D341Med (cell line): ENCODE measurements at places on chromosomes 11 and 22.

GRCh38 chr22:28884747-28885350, 1.5 kb downstream of the ZNRF3 start:
- no peak for DNase-seq

- no peak for DNase-seq
Measured at GRCh38 chr11:61756452-61757212, 4.2 kb downstream of the MYRF start.

- peak; percentile 87 for DNase-seq
Measured at GRCh38 chr22:42296381-42296853, 26.0 kb upstream of the TCF20 start.

- no peak for DNase-seq
Measured at GRCh38 chr22:47207387-47207786, 444.9 kb downstream of the TBC1D22A start.

GRCh38 chr22:31342389-31343140, 3.6 kb downstream of the PATZ1 start:
- DNase-seq, result no peak

- no peak for DNase-seq
Measured at GRCh38 chr11:36330411-36330810, 34.3 kb downstream of the PRR5L start.

DNA sequence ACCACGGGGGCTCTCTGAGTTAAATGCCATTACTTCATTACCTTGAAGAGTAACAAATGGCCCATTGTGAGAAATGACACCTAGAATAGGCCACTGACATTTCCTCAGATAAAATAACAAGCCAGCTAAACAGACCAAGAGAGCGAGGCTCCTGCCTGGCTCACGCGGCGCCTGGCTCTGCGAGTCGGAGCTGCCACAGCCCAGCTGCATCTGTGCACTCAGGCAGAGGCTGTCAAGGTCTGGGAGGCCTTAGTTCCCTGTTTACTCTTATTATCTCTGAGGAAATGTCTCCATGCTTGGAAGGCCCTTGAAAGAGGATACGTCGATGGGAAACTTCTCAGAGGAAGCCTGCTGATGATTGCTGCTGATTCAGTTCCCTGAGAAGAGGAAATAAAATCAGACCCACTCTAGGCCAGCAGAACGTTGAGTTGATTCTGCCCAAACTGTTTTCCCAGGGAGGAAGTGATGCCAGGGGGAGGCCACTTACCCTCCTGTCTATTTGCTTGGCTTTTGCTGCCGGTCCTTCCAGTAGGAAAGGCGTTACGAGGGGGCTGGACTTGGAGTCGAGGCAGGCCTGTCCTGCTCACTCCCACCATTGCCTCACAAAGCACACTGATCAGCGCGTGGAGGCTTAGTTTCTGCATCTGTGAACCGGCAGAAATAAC, 208.8 kb downstream of the TBC1D22A start:
- DNase-seq, result no peak

GRCh38 chr22:17086788-17087497, 2.1 kb downstream of the IL17RA start:
- DNase-seq, result no peak

GRCh38 chr22:24153353-24153752, 27.9 kb upstream of the SUSD2 start:
- DNase-seq, result no peak

GRCh38 chr11:3205261-3206155, 13.1 kb downstream of the MRGPRG start:
- DNase-seq, result no peak

DNA sequence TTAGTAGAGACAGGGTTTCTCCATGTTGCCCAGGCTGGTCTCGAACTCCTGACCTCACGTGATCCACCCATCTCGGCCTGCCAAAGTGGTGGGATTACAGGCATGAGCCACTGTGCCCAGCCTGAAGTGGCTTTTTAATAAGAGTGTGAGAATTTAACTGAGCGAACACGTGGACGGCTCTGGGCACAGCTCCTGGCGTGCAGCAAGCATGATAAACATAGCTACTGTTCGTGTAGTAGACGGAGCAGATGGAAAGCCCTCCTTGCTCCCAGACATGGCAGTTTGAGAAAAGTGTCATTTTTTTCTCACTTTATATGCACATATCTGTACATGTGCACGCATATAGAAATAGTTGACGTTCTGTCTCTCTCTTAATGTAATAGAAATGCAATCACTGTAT, 7.0 kb downstream of the EMID1 start:
- no peak for DNase-seq

DNA sequence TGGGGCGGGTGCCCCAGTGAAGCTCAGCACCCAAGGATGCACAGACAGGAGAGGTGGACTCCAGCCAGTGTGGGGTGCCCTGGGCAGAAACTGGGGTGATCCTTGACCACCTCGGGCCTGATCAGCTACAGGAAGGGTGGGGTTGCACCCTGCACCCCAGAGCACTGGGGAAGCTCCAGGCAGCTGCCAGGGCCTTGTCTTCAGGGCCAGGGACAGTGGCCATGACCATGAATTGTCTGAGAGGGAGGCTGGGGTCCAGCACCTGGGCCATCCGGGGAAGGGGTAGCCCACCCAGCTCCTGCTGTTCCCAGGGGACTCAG, 17.6 kb downstream of the IL17REL start:
- DNase-seq, result no peak

DNA sequence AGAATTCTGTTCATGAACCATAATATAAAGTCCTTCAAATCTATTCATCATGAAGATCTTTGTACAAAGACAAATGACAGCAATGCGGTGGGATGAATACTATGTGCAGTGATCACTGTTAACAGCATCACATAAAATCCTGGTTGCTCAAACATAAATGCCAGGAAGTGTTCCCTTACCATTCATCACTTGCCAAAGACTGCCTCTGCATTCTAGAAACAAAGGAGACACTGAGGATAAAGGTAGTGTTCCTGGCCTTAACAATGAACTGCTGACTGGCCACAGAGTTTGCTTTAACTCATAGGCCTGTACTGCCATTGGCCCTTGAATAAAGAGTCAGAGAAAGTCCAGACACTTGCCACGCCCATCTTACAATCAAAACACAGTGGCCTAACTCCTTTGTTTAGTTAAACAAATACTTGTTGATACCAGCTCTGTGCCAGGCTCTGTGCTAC, 29.5 kb downstream of the C2CD3 start:
- no peak for DNase-seq

DNA sequence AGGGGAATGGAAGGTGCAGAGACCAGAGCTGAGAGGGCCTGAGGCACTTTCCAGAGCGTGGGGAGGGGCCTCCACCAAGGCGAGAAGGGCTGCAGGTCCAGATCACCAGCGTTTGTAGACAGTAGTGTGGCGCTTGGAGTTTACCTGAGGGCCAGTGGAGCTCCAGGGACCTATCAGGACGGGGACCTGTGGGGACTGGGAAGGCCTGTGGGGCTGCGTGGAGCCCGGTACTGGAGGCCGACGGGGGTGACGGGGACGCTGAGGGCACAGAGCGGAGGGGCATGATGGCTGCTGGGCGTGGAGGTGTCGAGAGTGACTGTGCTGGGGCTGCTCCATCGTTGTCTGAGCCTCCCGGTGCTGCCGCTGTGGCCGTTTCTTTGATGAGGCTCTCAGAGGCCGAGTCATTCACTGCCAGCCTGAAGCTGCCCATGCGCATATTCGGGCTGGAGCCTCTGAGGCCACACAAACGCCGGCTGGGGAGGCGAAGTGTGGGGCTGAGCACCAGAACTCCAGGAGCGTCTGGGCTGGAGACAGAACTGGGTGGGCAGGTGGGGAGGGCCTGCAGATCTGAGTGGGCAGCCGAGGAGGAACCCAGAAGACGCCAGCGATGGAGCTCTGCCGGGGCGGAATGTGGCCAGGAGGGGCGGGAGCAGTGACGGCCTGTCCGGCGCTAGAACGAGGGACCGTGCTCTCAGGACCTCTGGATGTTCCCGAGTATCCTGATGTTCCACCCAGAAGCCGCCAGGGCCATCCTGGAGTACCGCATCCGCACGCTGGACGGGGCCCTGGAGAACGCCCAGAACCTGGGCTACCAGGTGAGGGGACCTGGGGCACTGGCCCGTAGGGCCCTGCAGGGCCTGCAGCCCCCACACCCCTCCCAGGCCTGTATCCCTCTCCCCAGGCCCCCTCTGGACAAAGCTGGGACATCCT, 2.6 kb downstream of the PGGHG start:
- DNase-seq, result peak; percentile 24

DNA sequence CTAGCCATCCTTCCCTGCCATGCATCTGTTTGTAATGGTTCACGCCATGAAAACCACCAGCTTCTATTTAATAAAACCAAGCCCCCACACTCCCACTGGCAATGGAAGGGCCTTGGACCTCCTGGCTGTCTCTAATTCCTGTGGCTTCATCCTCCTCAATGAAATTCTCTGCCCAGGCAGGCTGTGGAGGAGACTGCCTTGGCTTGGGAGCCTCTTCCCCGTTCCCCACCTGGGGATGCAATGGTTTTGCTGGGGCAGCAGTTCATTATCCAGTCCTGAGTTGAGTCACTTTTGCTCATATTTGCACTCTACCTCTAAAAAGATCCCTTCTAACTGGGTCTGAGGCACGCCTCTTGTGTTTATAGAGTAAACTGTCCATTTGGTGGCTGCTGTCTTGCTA, 515.8 kb downstream of the NTM start:
- DNase-seq, result no peak

- no peak for DNase-seq
Measured at GRCh38 chr11:65492637-65493366, 6.0 kb upstream of the MALAT1 start.

GRCh38 chr11:122159861-122160260, 43.8 kb upstream of the BLID start:
- no peak for DNase-seq

GRCh38 chr11:68750195-68751003, 921 bp downstream of the TESMIN start:
- no peak for DNase-seq

DNA sequence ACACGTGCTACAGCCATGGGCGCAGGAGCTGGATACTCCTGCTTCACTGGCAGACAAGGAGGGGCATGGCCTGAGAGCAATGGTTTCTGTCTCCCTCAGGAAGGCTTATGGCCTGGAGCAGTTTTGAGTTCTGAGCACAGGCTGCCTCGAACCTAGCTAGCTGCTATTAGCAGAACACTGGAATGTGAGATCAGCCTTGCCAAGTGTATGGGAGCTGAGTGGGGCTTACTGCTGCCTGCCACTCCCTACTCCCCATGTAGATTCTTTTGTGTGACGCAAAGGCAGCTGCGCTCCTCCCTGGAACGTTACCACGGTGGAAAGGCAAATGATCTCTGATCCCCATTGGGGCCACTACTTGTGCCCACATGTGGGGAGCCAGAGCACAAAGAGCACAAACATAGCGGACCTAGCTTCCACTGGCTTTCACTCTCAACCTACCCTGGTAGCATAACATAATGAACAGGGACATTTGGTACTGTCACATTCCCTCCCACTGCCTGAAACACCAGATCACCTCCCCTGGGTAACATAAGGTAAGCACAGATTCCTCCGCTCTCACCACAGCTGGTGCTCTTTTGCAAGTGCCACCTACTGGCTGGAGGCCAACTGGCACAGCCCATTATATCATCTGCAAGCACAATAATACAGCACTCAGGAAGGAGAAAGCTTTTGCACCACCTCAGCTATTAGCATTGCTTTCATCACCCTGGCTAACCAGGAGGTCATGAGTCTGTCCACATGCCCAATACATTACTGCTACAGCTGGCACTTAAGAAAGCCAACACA, 84.6 kb upstream of the GUCY1A2 start:
- DNase-seq, result no peak

DNA sequence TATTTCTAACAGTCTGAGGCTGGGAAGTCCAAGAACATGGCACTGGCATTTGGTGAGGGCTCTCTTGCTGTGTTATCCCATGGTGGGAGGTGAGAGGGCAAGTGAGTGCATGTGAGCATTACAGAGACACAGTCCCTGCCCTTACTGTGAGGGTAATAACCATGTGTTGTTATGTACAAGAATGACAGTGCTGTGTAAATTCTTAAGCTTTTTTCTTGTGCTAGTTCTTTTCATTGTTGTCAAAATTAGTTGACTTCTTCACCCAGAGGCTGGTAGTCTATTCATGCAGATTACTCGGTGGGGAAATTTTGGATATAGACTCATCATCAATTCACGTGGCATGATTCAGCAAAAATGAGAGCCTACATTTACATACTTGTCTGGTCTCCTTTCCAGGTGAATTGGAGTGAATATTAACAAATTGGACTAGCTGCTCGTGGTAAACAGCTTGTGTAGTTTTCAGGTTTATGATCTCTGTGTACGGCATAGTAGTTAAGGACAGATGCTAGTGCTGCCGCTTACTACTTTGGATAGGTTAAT, 49.3 kb downstream of the ATXN10 start:
- no peak for DNase-seq

- DNase-seq, result no peak
Measured at GRCh38 chr11:11757909-11758308, 83.9 kb upstream of the USP47 start.

DNA sequence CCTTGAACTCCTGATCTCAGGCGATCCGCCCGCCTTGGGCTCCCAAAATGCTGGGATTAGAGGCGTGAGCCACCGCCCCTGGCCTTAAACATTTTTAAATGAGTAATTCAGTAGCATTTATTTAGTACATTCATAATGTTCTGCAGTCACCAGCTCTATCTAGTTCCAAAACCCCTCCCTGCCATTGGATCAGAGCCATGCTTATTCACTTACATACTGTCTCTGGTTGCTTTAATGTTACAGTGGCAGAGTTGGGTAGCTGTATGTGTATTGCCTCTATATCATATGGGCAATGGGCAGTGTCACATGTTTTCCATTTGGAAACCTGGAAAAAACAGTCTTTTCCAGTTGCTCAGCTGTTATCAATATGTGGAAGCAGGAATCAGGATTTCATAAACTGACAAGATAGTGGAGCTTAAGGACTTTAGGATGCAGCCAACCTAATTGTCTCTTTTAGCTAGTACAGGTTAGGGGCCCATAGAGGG, 10.5 kb downstream of the COA4 start:
- DNase-seq, result no peak

- DNase-seq, result no peak
Measured at GRCh38 chr11:126411971-126412381, 56.5 kb downstream of the ST3GAL4 start.

DNA sequence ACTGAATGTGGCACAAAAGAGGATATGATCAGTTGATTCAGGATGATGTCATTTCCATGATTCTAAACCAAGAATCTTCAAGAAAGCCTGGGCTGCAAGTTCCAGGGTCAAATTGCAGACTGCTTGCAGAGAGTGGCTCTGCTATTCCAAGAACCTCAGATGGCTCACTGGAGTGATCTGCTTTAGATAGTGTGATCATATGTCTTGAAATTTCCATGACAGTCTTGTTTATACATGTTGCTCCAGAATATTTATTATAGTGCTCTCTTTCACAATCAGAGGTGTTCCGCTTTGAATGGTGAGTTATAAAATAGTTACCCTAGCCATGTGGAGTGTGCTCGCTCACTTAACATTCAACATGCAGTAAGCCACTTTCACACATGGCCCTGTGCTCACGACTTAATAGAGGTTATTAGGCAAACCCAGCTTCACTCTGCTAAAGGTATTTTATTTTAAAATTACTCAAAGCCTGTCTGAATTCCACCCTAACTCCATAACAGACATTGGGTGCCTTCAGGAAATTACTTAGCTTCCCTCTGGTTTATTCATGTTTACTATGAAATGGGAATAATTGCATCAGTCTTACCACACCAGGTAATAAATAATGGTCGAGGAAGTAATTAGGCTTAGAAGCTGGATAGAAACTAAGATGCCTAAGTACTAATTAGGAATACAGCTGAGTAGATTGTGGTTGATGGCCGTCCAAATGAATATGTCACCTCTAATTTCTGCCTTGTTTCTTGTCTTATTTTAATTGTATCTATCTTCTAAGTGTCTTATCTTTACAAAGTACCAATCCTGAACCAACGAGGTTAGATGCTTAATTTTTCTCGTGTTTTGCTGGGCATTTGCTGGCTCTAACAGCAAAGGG, 187.9 kb downstream of the ETS1 start:
- DNase-seq, result no peak

GRCh38 chr11:68756171-68756766, 4.9 kb upstream of the TESMIN start:
- no peak for DNase-seq
